ENCODE measurements at places on chromosomes 1 and 21.

GRCh38 chr1:162004441-162004950 is 19.2 kb downstream of the OLFML2B start:
- no peak for DNase-seq

DNA sequence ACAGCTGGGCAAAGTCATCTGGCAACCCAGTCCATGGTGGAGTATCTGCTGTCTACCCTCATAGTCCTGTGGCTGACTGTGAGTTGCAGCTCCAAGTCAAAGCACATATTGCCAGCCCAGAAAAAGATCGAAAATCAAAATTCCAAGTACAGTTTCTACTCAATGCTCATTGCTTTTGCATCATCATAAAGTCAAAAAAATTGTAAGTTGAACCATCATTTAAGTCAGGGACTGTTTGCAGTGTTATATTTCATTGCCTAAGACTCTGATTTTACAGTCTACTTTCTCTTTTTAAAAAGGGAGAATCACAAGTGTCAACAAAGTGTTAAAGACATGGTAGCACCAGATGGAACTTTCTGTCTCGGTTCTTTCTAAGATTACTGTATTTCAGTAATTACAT is 22.7 kb upstream of the MAN1C1 start:
- no peak for DNase-seq

DNA sequence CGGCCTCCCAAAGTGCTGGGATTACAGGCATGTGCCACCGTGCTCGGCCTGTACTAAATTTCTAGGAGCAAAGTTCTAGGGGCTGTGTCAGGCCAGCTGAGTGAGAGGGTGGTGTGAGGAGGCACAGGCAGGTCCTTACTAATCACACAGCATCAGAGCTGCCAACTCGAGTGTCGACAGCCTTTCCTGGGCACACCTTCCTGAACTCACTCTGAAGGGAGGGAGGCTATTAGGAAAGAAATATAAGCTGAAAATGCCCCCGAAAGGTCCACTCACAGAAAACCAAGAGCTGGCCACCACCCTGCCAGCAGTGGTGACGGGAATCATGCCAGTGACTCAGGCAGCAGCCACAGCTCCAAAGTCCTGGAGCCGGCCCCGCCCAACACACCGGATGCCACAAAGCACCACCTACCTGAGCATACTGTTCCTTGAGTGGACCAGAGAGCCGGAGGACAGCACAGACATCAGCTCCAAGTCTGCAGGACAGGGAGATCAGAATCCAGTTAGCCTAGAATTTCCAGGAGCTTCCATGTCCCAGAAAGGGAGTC is 4.5 kb downstream of the PMVK start:
- DNase-seq: no peak

GRCh38 chr21:40717028-40717427 is 129.9 kb downstream of the DSCAM start:
- DNase-seq: no peak

DNA sequence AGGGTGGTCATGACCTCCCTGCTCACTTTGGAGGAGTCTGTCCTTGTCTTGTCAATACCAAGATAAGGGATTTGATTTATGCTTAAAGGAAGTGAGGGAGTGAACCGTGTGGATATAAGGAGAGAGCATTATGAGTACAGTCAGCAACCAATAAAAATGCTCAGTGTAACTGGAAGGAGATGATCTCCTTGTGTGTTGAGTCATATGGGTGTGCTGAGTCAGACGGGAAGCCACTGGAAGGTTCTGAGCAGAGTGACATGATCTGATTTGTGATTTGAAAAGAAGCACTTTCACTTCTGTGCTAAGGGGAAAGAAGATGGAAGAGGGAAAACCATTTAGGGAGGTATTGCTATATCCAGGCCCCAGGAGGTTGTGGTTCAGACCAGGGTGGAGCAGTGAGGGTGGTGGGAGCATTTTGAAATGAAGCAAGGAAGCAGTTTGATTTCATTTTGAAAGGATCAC is 2.5 kb upstream of the BCL10 start:
- DNase-seq: peak; percentile 92

GRCh38 chr1:42927920-42928505 is 30.7 kb downstream of the SLC2A1 start:
- DNase-seq: no peak

DNA sequence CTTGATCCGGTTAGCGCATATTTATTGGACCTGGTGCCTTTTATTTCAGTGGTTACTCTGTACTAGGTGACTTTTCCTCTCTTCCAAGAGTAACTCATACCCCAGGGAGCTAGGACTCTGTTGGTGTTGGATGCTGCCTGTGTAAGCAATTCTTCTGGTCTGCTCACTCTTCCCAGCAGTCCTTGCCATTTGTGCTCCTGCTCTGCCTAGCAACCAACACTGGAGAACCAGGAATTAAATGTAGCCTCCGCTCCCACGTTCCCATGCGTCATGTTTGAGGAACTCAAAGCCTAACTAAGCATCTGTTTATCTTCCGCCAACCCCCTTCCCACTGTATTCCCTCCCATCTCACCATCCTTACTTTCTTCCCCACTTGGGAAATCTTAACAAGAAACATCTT is 65.7 kb upstream of the RAVER2 start:
- peak; percentile 10 for DNase-seq
